ENCODE measurements at places on chromosomes 11 and 22.

DNA sequence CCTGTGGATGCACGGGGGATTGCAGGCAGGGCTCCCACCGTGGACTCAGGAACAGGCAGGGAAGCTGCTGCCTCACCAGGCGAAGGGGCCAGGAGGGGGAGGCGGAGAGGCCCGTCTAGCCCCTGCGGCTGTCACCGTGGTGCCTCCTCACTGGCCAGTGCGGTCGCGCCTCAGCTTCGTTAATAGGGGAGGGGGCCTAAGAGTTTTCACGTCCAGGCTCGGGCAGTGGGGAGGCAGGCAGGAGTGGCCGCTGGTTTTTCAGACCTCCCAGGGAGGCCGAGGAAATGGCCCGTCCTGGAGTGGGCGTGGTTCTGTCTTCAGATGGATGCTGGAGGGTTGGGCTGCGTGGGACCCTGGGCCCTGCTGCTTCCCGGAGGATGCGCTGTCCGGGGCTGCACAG lies 91.1 kb upstream of the B3GAT1 start:
- no peak for DNase-seq

GRCh38 chr11:75505916-75506692 lies 19.6 kb downstream of the GDPD5 start:
- no peak for DNase-seq

DNA sequence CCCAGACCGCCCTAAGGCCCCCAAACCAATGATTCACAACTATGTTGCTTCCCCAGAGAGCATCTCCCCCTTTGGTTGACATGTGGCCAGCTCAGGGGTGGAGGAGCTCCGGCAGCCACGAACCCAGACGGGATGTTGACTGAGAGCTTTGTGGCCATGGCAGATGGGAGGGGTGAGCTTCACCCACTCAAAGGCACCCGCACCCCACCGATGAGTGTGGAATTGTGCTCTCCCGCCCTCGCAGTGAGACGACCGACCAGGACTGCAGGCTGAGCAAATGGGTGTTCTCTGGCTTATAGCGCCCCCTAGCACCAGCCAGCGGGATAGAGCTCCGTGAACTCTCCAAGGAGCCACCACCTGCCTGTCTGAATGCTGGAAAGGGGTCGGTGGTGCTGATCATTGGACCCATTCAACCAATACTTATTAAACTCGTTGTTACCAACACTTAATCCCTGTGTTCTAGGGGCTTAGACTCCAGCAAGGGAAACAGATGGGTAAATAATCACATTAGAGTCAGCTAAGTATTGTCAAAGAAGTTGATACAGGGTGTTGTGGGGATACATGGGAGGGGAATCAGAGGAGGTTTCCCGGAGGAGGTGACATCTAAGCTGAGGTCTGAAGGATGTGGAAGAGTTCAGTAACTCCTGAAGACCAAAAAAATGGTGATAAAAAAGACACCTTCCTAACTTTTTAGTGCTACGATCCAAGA lies 4.5 kb upstream of the TIMP3 start:
- DNase-seq, result peak; percentile 22

DNA sequence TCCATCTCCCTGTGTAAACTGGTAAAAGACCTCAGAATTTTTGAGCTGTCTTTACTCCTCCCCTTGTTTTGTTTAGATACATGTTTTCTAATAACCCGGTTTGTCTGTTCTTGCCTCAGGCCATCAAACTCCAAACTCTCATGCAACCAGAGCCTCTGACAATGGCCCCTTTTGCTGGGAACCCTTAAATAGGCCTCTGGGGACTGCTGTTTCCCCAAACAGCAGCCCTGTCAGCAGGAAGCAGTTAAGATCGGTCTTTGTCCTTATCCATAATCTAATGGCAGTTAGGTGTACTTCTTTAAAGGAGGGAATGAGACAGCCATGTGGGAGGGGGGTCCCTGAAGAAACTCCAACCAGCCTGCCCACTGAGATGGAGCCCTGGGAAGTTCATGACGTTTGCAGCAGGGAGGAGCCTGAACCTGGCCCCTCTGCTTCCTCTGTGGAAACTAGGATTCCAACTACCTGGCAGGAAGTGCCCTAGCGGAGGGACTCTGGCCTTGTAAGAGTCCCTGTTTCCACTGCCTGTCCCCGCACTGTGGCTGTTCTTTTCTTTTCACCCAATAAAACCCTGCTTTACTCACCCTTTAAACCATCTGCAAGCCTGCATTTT lies 1354.4 kb downstream of the LRRC4C start:
- no peak for DNase-seq

- no peak for DNase-seq
Observed at GRCh38 chr11:32701616-32702015, 92.8 kb downstream of the CCDC73 start.

DNA sequence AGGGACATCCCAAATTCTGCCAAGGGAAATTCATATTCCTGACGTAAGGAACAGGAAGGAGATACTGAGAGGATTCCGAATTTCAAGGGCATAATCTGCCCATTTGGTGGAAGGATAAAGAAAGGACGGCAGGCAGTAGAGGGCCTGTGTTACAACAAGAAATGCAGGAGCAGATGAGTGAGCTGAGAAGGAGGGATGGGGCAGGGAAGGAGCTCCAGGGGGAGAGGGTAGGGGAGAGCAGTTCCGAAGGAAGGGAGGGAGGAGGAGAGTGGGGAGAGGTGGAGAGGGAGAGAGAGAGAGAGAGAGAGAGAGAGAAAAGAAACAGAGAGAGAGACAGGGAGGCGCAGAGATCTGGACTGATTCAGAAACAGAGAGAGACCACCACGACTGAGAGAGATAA lies 843 bp downstream of the OPCML start:
- DNase-seq, result no peak

- DNase-seq, result no peak
Observed at GRCh38 chr11:5298451-5298850, 3.3 kb downstream of the OR51B4 start.

DNA sequence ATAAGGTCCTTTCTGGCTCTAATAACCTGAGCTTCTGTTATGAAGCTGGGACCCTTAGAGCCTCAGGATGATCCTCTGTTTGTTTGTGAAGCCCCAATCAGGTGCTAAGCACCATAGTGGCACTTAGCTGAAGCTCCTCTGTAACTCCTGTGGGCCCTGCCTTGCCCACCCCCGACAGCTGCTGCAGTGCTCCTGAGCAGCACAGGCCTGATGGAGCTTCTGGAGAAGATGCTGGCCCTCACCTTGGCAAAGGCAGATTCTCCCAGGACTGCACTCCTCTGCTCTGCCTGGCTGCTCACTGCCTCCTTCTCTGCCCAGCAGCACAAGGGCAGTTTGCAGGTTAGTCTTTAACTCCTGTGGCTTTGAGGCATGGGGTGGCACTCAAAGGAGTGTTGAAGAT lies 19.0 kb upstream of the CCDC134 start:
- DNase-seq, result no peak

DNA sequence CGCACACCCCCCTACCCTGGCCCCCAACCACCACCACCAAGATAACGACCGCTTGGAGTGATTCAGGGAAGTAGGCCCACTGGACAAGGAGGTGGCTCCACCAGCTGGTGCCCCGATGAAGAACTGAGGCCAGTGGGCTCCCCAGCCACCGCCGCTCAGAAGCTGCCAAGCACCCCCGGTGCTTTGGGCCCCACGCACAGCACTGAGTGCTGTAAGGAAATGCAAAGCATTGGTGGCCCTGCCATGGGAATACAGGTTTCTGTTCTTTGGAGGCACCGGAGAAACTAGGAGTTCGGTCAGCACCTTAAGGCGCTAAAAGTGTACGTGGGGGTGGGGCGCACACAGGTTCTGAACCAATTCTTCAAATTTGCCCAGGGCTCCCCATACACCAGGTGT lies 664 bp upstream of the PRSS23 start:
- no peak for DNase-seq

DNA sequence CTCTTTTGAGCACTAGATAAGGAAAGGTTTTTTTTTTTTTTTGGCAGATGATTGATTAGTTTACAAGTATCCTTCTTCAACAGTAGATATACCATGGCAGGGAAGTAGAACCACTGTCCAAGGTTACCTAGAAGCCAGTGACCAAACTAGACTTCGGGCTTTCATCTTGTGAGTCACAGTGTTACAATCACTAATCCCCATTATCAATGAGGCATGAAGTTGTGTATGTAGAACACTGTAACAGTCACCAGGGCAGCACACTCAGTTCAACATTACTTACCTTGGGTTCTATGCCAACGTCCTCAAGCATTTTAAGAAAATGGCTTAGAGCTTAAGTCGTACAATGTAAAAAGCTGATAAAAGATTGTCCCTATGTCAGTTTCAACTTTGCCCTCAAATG lies 430.9 kb downstream of the ETS1 start:
- no peak for DNase-seq

DNA sequence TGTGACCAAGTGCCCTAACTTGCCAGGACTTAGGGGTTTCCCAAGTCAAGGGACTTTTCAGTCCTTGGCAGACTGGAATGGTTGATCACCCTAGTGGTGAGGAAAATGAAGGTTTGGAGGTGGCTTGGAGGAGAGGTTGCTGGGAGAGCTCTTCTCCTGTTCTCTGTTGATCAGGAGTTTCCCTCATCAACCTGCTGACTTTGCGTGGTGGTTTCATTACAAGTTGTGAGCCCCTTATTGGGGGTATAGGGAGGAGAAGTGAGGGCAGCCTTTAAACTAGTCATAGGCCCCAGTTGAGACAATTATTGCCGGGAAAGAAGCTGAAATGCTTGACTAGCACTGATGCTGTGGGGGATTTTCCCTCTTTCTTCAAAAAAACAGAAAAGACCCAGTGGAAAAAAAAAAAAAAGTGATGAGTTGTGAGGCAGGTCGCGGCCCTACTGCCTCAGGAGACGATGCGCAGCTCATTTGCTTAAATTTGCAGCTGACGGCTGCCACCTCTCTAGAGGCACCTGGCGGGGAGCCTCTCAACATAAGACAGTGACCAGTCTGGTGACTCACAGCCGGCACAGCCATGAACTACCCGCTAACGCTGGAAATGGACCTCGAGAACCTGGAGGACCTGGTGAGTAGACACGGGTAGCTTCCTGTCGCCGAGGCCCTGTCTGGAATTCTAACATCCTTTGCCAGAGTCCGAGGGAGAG lies at the start of gene CXCR5:
CXCR5 (plus strand) TSS at position 525 of the 704 bp plus-strand sequence; CDS start at position 575, 50 bp downstream.
- no peak for DNase-seq

GRCh38 chr22:23825246-23825905 lies 13.4 kb downstream of the DERL3 start:
- no peak for DNase-seq

DNA sequence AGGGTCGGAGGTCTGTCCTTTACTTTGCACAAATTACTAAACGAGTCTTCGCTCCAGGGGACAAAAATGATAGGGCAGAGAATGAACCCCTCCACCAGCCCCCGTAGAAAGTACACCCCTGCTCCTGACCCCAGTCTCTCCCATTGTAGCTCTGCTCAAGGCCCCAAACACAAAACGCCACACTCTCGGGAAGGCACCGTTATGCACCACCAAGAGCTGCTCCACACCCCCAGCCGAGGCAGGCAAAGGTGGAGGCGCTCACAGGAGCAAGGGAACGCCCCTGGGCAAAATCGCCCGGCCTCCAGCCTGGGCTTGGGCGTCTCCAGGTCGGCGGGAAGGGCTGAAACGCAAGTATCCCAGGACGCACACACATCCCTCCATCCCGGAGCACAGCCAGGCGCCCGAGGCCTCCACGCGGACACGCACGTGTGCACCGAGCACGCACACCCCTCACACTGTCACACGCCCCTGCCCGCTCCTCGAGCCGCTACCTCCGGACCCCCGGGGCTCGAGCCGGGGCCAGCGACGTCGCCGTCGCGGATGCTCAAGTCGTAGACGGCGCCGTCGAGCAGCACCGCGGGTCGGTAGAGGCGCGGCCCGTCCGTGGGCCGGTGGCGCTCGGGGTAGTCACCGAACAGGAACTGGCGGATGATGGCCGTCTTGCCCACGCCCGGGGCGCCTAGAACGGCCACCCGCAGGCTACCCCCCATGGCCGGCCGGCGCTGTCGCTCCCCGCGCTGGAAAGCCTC lies 786 bp downstream of the RASL10A start:
- no peak for DNase-seq

DNA sequence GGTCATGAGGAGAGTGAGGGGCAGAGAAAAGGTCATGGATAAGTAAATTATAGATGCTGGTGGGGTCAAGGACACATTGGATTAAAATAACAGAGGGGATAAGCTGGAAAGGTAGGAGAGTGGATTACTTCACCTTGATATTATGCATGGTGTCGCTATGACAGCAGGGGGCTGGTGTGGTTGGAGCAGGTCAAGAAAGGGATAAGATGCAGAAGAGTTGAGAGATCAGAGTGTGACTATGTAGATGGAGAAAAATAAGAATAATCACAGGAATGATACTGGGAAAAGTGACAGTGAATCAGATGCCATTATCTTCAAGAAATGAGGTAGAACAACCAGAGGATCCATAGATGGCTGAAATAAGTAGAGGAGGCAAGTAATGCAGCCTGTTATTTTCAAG lies 29.4 kb upstream of the AMOTL1 start:
- DNase-seq, result no peak

GRCh38 chr11:126474220-126474619 lies 118.7 kb downstream of the ST3GAL4 start:
- DNase-seq, result no peak

- no peak for DNase-seq
Observed at GRCh38 chr11:105168457-105168856, 28.9 kb upstream of the CARD18 start.

GRCh38 chr11:66020212-66020611 lies 6.1 kb downstream of the CATSPER1 start:
- no peak for DNase-seq

GRCh38 chr11:14364322-14364721 lies 5.3 kb upstream of the RRAS2 start:
- no peak for DNase-seq

DNA sequence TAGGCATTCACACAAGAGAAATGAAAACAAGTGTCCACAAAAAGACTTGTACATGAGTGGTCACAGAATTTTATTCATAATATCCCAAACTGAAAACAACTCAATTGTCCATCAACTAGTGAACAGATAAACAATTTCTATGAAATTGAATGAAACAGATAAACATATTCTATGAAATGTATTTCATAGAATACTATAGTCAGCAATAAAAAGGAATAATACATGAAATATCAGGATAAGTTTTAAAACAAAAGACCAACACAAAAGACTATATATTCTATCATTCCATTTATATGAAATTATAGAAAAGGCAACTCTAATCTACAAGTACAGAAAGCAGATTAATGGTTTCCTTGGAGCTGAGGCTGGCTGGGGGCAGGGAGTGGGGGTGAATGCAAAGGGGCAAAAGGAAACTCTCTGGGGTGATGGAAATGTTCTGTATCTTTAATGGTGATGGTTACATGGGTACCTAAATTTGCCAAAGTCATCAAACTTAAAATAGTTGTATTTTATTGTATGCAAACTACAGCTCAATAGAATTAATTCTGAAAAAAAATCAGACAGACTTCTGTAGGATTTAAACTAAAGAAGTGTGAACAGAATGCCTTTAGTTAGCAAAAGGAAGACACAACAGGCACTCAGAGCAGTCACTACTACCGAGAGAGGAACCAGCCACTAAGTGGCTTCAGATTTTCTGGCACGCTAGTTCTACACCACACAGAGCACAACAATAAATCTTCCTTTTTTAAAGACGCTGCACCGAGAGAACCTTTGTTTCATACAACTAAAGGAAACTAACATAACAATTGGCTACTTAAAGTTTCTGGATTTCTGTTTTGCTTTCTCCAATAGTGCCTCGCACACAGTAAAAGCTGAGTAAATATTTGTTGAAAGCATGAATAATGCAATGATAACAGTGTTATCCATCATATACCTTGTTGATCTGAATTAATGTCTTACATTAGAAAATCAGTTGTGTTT lies 15.4 kb downstream of the CCDC34 start:
- no peak for DNase-seq

- no peak for DNase-seq
Observed at GRCh38 chr11:65418431-65418680, 4.2 kb upstream of the NEAT1 start.

GRCh38 chr11:76602431-76602861 lies 68.1 kb downstream of the LRRC32 start:
- DNase-seq, result no peak

GRCh38 chr11:61516675-61517572 lies 8.4 kb downstream of the LRRC10B start:
- peak; percentile 48 for DNase-seq

All from stimulated activated CD4-positive, alpha-beta T cell treated with anti-CD3 and anti-CD28 coated beads, Interleukin-15, amount 100 ng/mL, for 1 hour (primary cell).